ENCODE measurements at places on chromosomes 6 and 20.

DNA sequence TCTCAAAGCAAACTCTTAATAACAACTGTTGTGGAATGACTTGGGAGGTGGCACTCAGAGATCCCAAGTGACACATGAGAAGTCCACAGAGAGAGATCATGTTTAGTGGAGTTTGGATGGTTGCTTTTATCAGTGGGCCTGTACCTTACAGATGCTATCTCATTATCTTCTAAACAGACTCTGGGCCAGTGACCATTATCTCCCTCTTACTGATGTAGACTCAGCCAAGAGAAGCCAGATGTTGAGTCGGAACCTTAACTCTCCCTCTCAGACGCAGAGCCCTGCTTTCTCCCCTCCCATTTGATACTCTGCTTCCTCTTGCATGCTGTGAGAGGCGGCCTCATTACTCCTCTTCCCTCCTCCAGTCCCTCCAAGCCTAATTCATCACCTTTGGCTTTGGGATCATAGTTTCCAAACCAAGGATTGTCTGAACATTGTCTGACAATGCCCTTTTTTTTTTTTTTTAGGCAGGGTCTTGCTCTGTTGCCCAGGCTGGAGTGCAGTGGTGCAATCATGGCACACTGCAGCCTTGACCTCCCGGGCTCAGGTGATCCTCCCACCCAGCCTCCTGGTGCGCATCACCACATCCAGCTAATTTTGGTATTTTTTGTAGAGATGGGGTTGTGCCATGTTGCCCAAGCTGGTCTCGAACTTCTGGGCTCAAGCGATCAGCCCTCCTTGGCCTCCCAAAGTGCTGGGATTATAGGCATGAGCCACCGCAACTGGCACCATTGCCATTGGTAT, 4.5 kb upstream of the DDR1 start:
- DNase-seq: no peak

- DNase-seq: no peak
Observed at GRCh38 chr6:46690141-46690755, 2.6 kb downstream of the TDRD6 start.

DNA sequence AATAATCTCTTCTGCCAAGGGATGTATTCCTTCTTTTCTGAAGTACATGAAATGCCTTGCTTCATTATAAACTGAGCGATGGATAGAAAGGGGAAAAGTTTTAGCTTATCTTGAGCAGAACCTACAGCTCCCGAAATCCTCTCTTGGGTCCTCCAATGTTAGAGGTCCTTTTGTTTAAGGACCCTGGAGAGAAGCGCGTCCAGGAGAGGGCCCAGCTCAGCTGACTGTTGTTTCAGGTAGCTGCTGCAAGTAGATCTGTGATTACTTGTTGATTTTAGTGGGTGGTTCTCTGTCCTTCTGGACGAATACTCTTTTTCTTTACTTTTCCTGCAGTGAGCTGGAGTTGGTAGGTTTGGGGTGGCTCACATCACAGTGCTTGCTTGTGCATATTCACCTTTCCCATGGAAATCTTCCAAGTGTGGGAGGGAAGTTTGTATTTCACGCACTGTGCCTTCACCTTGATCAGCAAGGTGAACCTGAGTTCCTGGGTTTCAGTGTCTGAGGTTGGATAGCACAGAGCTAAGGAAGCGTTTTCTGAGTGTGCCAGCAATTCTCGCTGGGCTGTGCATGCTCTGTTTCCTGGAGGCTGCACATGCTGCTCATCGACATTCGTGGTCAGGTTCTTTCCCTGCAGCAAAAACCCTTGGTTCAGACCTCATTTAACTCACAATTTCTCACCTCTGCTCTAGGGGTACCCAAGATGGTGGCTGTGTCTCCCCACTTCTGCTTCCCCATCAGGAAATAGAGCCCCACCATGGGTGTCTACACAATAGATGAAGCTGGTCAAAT, 176.3 kb downstream of the JARID2 start:
- DNase-seq: no peak

GRCh38 chr6:169567819-169568218, 134.0 kb downstream of the WDR27 start:
- no peak for DNase-seq

GRCh38 chr6:42963855-42964605, 3.5 kb downstream of the GNMT start:
- DNase-seq: no peak

DNA sequence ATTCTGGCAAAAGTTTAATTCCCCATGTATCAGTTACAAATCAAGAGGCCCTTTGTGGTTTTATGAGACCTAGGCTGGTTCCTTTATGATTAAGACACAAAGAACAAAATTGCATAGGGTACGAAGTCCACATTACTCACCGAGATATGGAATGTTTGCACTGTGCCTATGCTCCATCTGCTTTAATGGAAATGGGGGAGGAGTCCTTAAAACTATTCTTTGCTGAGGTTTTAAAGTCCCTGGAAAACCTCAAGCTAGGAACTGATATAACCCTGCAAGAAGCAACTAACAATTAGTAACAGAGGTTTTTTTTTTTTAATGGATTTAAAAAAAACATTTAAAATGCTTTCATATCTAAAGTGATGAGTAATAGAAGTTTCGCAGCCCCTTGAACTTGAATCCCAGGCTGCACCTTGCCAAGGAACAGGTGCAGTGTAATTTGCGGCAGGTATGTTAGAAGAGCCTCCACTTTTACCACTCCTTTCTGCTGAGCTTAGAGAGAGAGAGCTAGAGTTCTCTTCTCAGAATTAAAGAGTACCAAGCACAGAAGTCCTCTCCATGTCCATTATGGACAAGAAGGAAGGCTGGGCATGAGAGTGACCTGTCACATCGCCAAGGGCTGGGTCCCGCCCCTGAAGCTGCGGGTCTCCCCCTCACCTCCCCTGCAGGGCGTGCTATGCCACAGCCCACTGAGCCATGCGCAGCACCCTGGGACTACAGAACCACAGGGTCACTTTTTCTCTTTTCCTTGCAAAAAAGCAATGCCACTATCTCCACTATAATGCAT, 2.3 kb downstream of the SERPINB1 start:
- DNase-seq: no peak

- no peak for DNase-seq
Observed at GRCh38 chr20:5073660-5074231, 46.0 kb downstream of the PCNA start.
